Stimulated activated CD4-positive, alpha-beta T cell treated with anti-CD3 and anti-CD28 coated beads, Interleukin-1b, Interleukin-23, amount 100 ng/mL, for 4 hours (primary cell): ENCODE measurements at places on chromosomes 2 and 18.

DNA sequence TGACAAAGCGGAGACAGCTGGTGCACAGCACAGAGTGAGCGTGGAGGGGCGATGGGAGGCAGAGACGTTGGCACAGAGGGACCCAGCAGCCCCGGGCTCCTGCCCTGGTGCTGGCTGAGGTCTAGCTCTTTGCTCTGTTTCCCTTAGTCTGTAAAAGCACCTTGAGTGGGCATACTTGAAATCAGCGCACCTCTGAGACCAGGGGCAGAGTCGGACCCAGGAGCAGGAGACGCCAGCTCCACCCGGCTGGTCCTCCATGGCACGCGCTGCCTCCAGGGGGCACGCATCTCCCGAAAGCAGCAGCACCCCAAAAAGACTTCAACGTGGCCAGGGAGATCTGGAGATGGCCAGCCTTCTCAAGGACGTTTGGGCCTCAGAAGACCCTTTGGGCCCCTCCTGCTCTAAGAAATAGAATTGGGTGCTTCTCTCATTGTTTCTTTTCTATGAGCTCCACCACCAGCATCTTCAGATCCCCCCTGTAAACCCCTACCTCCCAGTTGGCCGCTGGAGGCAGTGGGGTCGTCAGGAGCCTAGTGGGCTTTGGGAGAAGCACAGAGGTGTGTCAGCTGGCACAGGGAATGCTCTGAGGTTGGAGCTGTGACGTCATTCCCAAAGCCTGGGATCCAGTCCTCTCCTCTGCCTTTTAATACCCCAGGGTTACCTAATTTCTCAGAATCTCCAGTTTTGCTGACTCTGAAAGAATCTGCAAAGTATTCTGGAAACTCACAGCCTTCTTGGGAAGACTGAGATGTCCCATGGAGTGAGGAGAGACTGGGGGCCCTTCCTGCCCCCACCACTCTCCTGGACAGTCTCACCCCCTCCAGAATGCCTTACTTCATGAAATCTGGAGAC lies 58.9 kb downstream of the CIB4 start:
- DNase-seq, result no peak

- no peak for DNase-seq
These were observed 110.9 kb upstream of the CCDC150 start for GRCh38 chr2:196528486-196529223.

DNA sequence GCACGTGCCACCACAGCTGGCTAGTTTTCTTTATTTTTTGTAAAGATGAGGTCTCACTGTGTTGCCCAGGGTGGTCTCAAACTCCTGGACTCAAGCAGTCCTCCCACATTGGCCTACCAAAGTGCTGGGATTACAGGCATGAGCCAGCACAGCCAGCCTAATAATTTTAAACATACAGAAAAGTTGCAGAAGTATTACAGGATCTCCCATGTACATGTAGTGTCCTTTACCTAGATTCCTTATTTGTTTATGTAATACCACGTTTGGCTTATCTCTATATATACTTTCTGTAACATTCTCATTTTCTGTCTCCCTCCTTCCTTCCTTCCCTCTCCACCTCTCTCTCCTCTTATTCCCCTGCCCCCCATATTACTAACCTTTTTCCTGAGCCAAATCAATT lies 41.7 kb downstream of the PPM1B start:
- no peak for DNase-seq

- DNase-seq, result no peak
These were observed 6.0 kb downstream of the FBXO15 start for GRCh38 chr18:74141667-74142066.

DNA sequence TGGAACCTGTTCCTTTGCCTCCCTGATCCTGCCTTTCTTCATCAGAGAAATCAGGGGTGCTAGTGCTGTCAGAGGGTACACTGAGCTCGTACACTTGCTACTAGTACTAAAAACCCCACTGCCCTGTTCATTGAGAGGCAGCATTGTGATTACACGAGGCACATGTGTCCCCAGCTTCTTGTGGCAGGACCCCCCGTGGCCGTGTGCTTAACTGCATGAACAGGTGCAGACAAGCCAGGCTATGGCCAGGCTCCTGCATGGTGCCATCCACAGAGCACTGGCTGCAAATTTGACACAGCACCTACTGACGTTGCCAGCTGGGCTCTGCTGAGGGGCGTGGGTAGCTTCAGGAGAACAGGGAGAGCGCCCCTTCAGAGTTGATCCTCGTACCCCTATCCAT lies 248.4 kb downstream of the GLI2 start:
- no peak for DNase-seq

DNA sequence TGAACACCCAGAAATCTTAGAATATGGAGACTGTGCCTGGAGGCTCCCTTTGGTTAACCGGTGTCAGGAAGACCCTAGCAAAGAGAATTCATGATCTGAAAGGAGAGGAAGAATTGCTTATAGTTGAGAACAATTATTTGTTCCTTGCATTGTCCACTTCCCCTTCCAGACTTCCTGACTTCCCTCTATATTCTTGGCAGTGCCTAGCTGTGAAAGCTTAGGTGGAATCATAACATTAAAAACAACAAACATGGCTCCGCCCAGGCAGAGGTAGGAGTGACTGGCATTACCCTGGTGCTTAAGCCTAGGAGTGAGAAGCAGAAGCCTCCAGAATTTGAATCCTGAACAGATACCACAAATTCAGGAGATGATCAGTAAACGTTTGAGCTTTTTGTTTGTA lies 1.9 kb downstream of the TTL start:
- DNase-seq, result no peak

GRCh38 chr2:122239440-122239839 lies 484.0 kb downstream of the TSN start:
- DNase-seq, result no peak
